ENCODE measurements at places on chromosomes 16 and 17.

GRCh38 chr17:1945621-1946020 lies 79.5 kb downstream of the RTN4RL1 start:
- no peak for DNase-seq

DNA sequence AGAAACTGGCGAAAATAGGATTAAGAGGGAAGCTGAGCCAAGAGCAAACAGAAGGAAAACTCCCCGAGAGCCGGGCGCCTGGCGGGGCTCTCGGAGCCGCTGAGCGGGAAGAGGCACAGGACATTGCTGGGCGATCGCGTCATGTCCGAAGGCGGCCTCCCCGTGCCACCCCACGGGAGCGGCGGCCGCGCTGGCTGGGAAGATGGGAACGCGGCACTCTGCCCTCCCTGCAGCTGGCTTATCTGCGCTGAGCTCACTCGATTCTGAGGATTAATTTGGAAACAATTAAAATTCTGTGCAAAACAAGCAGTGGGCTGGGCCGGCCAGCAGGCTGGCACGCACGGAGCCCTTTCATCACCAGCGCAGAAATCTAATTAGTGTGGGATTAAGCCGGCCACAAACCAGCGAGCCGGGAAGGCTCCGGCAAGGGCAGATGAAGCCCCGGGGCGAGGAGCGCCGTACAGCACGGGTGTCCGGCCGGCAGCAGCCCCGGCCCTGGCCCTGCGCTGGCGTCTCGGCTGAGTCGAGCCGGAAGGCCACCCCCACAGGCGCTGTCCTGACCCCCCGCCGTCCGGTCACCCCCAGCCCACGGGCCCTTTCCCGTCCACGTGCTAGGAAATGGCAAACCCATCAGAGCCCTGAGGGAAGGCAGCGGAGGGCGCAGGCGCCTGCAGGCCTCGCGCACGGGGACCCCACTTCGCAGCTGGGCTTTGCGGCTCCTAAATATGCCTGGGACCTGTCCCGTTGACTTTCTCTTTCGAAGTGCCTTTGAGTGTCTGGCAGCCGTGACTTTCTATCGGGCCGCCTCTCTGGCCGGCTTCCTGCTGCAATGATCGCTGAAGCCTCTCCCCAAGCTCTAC lies 37.9 kb downstream of the SOX8 start:
- DNase-seq: no peak

- DNase-seq: no peak
Measured at GRCh38 chr16:57941016-57941664, 29.8 kb downstream of the CNGB1 start.

DNA sequence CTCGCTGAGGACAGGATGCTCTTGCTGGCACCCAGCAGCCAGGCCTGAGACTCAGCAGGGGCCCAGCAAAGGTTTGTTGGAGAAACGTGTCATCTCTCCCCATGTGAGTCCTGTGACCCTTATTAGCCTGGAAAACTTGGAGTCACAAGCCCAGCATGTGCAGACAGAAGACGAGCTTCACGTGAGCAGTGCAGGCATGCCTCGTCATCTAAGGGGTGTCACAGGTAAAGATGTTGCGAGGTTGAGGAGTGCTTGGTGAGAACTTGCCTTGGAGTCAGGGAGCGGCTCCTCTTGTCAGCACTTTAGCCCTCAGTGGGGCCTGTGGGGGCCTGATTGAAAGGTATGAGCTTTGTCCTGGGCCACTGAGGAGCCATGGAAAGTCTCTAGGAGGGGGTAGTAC lies 2.1 kb upstream of the CTRL start:
- DNase-seq: no peak

DNA sequence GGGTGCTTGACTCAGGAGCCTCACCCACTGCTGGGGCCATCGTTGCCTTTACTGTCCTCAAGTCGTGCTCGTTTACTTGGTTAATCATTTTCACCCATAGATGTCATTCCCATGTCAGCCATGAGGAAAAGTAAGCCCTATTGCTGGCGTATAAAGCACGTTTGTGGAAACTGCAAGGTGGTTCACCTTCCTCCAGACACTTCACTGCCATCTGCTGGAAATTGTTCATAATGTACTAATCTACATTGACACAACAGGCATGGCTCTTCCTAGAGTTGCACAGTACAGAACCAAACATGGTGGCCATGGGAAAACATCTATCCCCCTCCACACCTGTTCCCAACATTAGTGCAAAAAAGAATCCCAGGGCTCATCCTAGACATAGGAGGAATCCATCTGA lies 116.6 kb downstream of the ZNF18 start:
- DNase-seq: no peak

DNA sequence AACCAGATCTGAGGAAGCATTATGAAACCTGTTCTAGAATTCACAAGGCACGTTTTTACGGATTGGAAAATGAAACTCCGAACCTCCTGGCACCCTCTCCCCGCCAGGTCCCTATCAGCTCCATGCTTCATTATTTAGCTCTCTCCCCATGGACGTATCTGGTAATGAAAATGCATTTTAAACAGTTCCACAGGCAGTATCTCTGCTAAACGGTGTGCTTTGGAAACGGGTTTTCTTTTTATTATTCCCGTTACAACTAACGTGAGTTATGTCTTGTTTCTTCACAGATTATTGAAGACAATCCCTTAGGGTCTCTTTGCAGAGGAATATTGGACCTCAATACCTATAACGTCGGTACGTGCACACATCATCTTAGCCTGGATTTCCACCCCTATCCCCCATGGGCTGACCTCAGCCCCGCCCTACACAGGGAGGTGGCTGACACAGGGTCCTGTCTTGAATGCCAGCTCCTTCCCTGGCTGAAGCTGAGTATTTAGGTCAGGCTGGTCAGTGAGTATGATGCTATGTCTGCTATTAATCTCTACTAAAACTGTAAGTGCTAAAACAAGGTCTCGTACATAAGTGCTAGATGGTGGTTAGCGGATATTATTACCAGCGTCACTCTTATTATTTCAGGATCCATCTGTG lies 82.9 kb downstream of the SDR42E1 start:
- DNase-seq: no peak

- DNase-seq: peak; percentile 41
Measured at GRCh38 chr17:74960570-74961342, 11.8 kb downstream of the HID1 start.

GRCh38 chr17:43574896-43575525 lies 28.9 kb upstream of the ETV4 start:
- DNase-seq: no peak

DNA sequence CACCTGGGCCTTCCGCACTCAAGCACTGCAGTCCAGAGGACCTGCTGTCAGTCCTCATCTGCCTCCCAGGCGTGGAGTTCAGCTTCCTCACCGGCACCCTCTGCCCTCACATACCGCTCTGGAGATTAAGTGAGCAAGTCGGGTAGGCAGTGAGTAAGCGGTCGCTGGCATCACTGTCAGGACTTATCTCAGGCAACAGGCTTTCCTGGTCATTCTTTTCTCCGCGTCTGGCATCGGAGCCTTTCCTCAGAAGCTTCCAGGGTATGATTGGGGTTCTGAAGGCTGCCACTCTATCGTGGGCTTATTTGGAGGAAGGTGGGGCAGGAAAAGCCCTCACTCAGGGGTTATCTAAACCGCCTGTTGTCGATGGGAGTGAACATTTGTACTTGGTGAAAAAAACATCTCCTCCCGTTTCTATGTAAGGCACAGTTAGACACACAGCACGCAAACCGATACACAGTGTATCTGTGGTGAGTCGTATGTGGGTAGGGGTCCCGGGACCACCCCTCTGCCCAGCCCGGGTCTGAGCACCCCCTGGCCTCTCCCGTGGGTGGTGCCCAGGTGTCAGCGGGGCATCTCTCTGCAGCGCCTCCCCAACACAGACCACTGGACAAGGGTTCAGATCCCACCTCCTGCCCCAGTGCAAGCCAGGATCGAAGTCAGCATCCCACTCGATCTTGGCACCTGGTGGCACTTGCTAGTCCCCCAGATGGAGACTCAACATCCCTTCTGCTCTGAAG lies 92.5 kb upstream of the PLCG2 start:
- no peak for DNase-seq

- no peak for DNase-seq
Measured at GRCh38 chr16:55048745-55049144, 118.1 kb downstream of the IRX5 start.

DNA sequence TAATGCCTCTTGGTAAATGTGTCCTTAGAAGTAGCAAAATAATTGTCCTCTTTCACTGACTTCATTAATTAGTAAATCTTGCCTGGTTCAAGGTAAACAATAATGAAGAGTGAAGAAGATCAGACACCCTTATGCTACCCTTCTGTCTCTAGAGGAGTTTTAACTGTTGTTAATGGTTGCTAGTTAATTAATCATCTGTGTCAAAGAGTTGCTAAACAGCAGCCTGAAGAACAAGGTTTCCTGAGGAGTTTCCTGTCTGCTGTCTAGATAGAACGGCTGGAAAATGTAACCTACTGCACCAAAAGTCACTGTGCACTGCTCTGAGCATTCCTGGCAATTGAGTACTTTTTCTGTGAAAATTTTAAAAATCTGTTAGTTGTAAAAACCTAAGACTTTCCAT lies 131.3 kb downstream of the NLK start:
- DNase-seq: no peak

DNA sequence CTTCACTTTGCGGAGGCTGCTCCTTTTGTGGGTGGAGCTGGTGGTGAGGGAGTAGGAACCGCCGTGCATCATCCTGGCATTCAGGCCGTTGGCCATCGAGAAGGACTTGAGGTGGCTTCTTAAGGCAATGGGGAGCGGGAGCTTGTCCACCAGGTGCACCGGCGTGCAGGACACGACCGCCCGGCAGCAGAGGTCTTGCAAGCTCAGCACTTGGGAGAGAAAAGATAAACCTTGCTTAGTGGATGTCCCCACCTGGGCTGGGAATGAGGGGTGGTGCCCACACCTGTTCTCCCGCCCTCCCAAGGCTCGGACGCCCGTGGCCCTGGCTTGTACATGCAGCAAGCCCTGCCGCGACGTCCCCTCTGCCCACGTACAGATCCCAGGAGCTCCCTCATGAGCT lies 9.7 kb upstream of the WDR45B start:
- no peak for DNase-seq

- DNase-seq: no peak
Measured at GRCh38 chr17:21199856-21200255, 14.1 kb downstream of the TMEM11 start.

DNA sequence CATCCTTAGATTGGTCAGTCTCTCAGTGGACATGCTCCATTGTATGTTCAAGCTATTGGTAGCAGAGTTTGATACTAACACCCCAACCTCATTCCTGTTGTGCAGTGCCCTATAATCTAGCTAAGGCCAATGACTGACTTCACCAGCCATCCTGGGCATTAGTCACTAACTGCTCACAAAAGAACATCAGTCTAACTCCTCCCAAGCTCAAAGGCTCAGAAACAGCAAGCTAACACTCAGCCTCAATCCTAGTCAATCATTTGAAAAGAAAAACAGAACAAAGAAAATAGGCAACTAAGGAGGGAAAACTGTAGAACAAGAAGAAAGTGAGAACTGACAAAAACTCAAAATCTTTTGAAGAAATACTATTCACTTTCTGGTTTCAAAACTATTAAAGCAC lies 199.1 kb upstream of the C17orf78 start:
- no peak for DNase-seq

- no peak for DNase-seq
Measured at GRCh38 chr16:86669937-86670749, 91.8 kb downstream of the FOXL1 start.

GRCh38 chr17:65595071-65595656 lies 33.7 kb upstream of the AXIN2 start:
- no peak for DNase-seq

DNA sequence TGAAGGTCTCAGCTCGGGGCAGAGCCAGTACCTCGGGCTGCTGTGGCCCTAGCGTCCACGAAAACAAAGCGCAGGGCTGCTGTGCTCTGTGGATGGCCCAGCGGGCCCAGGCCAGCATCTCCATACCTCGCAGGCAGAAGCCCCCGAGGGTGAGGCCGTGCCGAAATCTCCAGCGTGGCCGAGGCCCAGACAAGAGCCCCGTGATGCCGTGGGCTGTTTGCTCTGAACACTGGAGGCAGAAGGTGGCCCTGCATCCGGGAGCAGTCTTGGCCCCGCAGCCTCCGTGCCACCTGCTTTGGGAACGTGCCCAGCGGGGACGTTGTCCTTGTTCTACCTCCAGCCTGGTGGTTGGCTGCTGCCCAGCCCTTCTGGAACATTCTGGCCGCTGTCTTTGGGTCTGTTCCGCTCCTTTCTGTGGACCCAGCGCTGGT lies 121.4 kb downstream of the BANP start:
- no peak for DNase-seq

DNA sequence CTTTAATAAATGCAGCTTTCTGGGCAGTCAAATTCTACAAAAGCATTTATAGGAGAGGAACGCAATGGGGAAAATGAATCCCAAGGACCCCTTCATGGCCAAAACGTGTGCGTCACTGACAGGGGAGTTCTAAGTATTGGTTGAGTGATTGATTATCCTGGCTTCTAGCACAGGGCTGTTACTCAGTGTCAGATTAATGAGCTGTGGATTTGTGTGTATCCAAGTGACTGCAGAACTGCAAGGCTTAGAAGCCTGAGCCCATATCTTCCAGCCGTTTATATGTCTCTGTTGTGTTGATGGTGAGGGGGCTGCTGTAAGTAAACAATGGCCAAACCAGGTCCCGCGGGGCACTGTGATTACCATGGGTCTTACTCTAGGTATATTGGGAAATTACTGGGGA lies 129.4 kb downstream of the SHISA9 start:
- DNase-seq: no peak

DNA sequence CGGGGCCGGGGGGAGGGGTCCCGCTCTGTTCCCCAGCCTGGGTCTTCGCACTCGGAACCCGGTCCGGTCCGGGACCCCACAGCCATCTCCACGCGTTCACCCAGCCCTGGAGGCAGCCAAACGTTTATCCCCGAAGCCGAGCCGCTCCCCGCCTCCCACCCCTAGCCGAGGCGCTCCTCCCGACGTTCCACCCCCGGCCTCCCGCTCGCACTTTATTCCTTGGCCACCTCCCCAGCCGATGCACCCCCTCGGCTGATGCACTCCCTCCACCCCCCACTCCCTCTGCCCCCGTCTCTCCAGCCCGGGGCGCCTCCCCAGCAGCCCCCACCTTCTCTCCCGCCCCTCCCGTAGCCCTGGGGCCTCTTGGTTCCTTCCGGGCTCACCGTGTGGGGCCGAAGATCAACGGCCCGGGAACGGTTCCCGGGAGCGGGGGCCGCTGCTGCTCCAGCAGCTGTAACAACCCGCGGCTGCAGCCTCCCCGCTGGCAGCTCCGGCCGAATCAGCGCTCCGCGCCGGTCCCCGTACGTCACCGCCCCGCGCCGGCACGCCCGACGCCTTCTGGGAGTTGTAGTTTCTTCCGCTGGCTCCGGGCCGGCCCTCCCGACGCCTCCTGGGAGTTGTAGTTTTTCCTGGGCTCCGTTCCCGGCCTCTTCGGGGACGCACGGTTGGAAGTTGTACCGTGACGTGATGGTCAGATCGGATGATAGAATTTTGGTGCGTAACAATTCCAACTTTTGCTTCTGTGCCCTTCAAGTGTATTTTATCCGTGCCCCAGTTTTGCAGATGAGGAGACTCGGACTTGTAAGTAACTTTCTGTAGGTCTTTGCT lies at the start of the genes LRRC3C and ORMDL3:
TSS of gene LRRC3C (plus strand) at position 632 of the 828 bp plus-strand sequence. CDS start 13,792 bp downstream, outside the sequence.
TSS of gene ORMDL3 (minus strand) at position 501 of the 828 bp plus-strand sequence. CDS start 3,398 bp downstream, outside the sequence.
- peak; percentile 90 for DNase-seq

All from progenitor cell of endocrine pancreas (in vitro differentiated cells).